ENCODE measurements at places on chromosomes 6 and 20.

GRCh38 chr6:120302041-120302440 is 952.5 kb upstream of the MAN1A1 start:
- DNase-seq: no peak

DNA sequence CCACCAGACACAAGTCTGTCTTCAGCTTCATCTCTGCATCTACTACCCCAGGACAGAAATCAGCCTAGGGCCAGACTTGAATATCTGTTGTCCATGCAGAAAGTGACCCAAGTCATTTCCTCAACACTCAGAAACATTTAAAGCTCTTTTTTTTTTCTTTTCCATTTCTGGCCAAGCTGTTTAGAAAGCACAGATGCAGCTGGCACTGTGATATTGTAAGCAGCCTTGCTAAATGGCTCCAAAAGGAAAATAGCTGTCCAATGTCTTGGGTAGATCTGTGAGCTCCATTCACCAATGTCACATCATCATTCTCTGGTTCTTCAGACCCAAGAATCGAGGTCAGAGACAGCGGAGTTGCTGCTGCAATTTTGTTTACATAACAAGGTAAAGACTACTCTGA is 174.2 kb downstream of the PDE7B start:
- no peak for DNase-seq

- DNase-seq: peak; percentile 46
Observed at GRCh38 chr6:35093118-35093445, 48.1 kb downstream of the TCP11 start.

DNA sequence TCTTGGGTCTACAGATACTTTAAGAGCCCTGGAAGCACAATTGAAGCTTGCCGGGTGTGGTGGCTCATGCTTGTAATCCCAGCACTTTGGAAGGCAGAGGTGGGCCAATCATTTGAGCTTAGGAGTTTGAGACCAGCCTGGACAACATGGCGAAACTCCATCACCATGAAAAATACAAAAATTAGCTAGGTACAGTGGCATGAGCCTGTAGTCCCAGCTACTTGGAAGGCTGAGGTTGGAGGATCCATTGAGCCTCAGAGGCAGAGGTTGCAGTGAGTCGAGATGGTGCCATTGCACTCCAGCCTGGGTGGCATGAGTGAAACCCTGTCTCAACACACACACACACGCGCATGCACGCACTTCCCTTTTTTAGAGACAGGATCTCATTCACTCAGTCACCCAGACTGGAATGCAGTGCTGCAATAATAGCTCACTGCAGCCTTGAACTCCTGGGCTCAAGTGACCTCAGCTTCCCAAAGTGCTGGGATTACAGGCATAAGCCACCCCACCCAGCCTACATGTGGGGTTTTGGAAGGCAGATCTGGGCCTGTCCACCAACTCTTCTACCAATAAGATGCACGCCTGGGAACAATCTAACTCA is 182.5 kb upstream of the JARID2 start:
- peak; percentile 22 for DNase-seq

DNA sequence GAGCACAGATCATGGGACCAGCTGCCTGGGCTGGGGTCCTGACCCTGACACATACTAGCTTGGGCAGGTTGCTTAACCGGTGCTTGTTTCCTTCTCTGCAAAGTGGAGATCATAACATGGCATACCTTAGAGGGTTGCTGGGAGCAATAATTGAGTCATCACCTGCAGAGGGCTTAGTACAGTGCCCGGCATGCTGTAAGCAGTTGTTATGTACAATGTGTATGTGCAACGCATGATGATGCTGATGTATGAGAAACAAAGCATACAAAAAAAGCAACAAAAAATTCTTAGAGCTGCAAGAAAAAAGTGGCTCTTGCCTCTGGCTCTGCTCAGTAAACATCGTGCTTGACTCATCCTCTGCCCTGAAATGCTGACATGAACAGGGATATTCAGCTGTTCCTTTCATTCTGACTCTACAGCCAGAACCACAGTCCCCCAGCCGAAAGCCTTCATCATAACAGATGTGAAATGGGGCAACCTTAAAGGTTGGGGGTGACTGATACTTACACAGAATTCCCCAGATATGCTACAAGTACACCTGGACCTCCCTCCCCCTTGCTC is 91.7 kb downstream of the CLIC5 start:
- DNase-seq: peak; percentile 59

DNA sequence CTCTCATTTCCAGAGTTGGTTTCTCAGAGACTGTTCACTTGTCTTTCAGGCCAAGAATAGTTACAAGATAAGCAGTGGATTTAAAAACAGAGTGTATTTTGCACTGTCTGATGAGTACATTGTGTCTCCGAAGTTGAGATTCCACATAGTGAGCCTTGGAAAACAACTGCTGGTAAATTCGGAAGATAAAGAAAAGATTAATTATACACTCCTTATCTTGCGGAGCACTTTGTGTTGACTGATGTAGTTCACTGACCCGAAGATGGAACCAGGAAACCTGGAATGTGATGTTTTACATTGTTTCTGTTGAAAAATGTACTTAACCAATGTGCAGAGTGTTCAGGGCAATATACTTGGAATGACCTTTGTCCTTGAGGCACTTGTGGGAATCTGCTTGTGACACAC is 51.0 kb downstream of the ANKS1A start:
- no peak for DNase-seq

DNA sequence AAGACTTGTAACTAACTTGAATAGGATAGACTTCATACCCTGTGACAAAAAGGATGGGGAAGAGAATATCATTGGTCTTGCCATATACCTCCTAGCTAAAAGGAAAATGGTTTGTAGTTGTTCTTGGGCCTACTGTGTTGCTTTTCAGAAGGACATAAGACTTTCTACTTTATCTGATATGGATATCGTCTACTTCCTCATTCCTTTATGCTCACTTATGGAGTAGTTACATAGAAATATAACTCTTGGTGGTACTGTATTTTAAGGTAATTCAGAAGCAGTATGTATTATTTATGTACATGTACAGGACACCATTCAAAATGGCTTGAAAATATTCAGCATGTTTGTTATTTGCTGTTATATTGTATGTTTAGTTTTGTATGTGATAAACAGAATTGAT is 8.0 kb downstream of the FAM217B start:
- DNase-seq: no peak

DNA sequence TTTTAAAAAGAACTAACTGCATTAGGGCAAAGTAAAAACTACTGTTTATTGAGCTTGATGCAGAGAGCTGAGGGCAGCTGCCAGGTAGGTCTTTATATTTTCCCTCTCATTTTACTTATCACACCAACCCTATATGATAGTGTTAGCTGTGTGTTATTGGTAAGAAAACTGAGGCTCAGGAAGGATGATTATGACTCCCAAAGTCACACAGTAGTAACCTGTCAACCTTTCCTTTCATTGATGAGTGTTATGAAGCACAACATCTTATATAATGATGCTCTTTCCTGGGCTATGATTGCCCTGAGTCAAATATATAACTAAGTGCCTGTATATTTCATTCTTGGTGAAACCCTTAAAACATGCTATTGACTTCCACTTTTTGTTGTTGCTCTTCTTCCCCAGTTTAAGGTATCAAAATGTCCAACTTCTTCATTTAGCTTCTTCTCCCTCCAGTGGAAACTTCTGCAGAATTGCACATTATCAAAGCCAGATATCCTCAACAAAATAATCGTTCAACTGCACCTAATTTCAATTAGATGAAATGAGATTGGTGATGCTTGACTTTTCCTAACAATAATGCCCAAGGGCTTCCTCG is 8.1 kb downstream of the GFOD1 start:
- no peak for DNase-seq

- DNase-seq: peak; percentile 29
Observed at GRCh38 chr20:30811885-30812671, 445.4 kb upstream of the DEFB115 start.

DNA sequence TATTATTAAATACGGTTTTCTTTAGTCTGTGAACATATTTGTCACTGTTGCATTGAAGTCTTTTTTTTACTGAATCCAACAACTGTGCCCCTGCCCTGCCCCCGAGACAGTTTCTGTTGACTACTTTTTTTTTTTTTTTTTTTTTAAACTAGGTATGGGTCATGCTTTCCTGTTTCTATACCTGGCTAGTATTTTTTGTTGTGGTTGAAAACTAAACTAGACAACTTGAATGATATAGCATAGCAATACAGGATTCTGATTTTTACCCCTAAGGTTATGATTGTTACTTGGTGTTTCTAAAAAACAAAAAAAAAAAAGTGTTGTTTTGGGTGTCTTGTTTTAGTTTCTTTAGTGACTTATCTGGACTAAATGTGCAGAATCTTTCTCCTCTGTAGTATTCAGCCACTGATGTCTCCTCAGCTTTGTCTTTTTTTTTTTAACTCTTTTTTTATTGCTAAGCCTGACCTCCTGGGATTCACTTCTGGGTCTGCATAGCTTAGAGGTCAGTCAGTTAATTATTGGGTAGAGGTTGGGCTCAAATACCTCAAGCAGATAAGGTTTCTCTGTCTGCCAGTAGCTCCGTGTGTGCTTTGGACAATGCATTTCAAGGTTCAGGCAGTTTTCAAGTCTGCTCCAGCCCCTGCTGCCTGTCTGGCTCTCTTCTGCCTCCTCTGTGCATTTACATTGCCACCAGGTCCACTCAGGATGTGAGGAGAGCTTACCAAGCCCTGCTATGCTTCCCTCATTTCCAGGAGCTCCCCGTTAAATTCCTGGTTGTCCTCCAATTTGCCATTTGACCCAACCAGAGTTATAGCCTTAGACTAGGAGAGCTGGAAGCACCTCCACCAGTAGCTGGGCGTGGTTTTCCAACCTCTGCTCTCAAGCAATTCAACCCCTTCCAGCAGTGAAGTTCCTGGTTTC is 91.4 kb downstream of the SYNDIG1 start:
- peak; percentile 43 for DNase-seq

- no peak for DNase-seq
Observed at GRCh38 chr20:61385731-61386130, 133.7 kb downstream of the CDH4 start.

DNA sequence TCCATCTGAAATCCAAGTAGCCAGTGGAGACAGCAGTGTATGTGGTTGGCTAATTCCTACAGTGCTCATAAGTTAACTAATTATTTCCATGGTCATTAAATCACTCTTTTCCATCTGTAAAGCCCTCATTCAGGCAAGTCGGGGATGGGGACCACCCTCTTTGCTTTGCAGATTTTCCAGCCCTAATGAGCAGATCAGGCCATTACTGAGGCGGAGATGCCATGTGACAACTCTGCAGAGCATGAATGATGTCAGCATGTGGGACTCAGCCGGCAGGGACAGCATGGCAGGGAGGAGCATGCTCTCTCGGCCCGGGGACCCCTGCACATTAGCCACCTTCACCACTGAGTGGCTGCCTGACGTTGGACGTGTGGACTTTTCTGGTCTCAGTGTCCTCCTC is 623.3 kb upstream of the CDH4 start:
- no peak for DNase-seq

DNA sequence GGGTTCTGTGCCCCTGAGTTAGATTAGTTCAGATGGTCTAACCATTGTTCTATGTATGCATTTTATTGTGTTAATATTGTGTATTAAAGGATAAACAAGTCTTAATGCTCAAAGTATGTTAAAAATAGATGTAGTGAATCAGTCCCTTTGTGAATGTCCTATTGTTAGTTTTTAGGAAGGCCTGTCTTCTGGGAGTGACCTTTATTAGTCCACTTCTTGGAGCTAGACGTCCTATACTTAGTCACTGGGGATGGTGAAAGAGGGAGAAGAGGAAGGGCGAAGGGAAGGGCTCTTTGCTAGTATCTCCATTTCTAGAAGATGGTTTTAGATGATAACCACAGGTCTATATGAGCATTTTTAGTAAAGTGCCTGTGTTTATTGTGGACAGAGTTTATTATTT is 12.3 kb upstream of the HMGN4 start:
- no peak for DNase-seq

DNA sequence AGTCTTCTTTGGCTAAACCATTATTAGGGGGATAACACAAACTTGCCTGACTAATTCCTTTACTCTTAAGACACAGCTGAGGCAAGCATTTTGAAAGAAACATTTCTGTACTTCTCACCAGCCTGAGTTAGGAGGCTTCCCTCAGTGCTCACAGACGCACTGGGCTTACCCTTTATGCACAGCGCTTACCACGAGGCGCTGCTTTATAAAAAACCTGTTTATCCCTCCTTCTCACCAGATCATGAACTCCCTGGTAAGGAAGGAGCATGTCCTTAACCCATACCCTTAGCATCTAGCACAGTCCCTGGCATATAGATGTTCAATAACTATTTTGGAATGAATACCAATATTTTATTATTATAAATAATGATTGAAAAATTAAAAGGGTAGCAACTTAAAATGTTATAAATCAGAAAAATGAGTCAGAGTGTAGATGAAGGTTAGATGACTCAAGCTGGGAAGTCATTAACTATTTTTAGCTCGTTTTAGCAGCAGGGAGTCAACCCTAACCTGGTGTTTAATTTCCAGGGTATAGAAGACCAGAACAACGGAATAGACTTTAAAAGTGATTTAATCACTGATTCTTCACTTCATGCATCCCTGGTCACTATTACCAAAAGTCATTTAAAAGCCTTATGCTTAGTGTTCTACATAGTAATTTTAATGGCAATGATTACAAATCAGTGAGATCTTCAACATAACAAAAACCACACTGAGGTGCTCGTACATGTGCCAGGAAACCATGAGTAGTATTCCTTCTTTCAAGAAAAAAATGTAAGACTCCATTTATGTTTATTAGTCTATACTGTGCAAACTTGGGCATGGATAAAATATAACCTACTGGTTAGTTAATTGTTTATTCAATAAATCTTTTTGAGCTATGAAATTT is 4.1 kb upstream of the TPD52L1 start:
- peak; percentile 59 for DNase-seq

DNA sequence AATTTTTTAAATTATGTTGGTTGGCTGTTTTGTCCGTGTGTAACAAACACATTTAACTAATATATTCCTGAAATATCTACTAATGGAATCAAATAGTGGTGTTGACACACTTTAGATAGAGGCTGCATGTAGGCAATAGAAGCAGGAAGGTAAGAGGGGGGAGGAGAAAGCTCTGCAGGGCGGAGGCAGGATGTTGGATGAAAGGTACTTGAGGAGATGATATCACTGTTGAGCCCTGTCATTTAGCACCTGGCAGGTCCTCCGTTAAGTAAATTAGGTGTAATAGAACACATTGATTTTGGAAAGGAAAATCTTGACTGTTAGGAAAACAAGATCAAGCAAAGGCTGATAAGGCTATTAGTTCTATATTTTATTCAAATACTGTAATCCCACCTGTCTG is 618.7 kb downstream of the PKHD1 start:
- no peak for DNase-seq

GRCh38 chr6:156879186-156879585 is 102.0 kb downstream of the ARID1B start:
- no peak for DNase-seq
